Muscle of leg (tissue), 16 donors: ENCODE measurements at places on chromosomes 3 and 15. TPM values are rescaled to one million over a fixed set of nuclear protein-coding genes. Genes with fewer than 3 reads are reported as not detected.

Gene ISY1
- 35.6 TPM for total RNA-seq

DNA sequence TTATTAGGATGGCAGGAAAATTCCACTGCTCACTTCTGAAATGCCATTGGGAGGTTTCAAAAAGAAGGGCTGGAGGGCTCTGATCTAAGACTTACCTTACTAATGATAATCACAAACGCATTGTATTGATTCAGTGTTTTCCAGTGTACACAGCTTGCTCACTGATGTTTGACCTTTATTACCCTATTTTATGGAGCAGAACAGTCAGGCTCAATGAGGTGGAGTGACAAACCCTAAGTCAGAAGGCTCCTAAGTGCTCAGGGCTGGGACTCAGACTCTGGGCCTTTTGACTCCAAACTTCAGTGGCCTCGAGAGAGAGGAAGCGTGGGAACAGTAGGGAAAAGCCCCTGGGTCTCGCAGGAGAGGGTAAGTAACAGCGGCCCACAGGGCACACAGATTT lies 20.3 kb upstream of the RAD18 start:
- no peak for DNase-seq

DNA sequence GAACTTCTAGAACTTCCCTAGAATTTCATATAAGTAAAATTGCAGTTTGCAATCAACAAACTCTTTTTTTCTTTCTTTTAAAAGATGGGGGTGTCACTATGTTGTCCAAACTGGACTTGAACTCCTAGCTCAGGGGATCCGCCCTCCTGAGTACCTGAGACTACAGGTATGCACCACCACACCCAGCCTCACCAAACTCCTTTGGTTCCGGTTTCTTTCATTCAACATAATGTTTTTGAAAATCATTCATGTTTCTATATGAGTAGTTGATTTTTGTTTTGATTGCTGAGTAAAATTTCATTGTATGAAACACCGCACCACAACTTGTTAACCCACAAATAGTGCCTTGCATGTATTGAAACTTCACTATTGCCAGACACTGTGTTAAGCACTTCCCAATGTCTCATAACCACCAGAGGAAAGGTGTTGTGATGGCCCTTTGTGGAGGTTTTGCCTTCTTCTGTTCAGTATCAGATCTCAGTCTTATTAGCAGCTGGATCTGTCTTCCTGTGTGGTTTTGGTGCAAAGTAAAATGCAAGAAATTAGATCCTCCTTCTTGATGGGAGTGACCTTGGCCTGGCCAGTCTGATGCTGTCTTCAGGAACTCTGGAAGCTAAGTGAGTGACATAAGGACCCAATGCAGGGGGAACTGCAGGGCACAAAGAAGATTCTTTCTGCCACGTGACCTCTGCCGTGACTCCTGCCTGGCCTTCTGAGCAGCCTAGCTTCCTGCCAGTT lies 78.8 kb upstream of the UBE2E1 start:
- no peak for DNase-seq

GRCh38 chr3:56915966-56916586 lies 114.3 kb upstream of the ARHGEF3 start:
- DNase-seq, result no peak

DNA sequence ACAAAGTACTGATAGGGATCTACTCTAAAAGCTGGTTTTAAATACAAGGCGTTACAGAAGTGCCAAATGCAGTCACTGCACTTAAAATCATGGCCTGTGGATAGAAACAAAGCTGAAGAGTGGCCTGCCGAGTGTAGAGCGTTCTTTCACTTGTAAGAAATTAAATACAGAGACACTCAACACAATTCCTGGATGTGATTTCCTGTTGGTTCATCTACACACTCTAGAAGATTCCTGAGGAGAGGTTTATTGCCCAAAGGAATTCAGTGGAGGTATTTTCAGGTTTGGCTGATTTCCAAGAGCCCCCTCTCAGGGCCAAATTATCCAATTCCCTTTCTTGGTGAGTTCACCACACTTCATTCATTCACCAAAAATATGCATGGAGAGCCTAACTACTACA lies 200.3 kb upstream of the IL12A start:
- DNase-seq, result no peak
